ENCODE measurements at places on chromosomes 6 and 20.

DNA sequence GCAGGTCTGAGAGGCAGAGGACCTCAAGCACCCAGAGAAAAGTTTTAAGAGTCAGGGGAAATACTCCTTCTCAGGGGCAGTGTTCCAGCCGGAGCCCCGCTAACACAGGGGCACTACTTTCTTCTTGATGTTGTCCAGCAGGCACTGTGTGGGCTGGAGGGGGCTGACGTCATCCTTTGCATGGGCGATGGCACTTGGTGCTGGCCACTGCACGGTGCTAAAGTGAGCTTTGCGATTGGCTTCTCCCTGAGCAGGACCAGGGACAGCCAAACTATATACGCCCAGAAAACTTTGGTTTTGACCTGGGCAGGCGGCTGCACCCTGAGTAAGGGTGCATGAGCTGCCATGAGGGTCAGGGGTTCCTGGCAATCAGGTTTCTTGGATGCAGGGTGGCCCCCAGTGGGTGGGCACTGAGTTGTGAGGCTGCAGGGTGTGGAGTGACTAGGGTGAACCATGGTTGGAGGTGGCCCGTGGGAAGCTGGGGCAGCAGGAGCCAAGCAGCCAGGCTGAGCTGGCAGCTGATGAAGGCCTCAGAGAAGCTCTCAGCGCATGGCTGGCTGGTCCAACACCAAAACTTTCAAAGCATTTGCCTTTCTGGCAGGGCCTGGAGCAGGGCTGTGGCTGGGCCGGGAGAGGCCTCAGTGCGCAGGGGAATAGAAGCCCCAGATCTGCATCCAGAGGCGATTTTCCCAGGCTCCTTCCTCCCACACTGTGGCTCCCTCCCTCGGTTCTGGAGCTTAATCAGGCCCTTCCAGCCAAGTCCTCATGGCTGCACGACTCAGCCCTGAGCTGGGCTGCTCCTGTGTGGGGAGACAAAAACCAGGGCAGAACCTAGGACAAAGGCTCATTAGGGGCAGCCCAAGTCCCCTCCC, 18.3 kb downstream of the MRPS18A start:
- DNase-seq = no peak

DNA sequence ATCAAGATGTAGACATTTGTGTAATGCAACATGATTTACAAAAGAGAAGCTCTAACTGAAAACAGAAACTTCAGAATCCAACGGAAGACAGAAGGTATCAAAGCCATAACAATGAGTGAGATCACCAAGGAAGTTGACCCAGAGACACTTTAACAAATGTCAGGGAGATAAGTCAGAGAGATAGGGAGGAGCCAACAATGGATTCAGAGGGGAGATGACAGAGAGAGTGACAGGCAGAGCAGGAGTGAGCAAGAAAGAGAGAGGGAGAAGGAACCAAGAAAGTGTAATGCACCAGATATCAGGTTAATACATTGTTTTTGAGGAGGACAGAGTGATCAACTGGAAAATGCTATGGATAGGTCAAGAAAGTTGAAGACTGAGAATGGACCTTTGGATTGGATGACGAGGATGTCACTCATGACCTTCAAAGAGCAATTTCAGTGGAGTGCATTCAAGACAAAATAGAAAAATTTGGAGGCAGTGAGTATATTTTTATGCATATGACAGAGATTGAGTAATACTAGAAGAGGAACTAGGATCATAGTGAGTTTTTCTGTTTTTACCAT, 86.6 kb downstream of the TRDN start:
- no peak for DNase-seq

- no peak for DNase-seq
Observed at GRCh38 chr6:4510906-4511640, 265.1 kb upstream of the CDYL start.

DNA sequence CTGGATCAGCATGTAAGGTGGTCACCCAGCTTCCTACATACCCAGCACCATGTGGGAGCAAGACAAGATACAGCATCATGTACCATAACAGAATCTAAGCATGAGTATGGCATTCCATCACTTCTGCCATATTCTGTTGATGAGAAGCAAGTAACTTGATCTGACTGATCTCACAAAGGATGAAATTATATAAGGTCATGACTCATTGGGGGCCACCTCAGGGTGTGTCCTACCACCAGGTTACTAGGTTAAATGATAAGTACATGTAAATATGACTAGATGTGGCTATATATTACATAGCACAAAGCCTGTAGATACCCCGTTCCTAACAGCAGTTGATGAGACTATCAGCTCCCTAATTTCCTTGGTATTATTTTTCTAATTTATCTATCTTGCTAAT, 213.1 kb downstream of the DOK5 start:
- no peak for DNase-seq

DNA sequence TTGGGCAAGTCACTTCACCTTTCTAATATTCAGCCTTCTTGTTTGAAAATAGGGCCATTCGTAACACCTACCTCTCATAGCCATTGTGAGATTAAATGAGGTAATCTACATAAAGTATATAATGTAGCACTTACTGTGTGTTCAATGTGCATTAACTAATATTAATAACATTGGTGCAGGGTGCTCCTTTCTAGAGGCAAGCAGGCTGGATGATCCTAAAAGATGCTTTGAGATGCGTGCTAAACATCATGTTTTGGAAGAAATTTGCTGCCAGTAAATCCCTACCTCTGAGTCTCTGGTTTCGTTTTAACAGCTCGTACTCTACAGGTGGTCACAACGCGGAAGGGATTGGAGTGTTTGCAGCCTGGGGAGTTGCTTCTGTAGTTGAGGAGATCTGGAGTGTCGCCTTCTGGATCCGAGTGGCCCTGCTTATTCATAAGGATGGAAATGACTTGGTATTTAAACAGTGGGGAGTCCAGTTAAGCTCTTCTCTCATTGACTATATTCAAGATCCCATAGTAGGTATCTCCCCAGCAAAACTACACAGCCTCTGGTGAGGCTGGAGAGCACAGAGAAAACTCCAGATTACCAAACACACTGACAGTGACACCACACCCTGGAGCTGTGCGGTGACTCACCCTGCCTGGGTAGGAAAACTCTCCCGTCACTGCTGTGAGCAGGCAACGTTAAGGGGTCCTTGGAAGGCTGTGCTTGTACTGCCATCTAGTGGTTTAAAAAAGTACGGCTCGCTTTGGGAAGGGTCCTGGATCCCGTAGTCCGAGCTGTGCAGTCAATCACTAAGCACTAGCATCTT, 107.9 kb downstream of the MAP3K7 start:
- peak; percentile 81 for DNase-seq

DNA sequence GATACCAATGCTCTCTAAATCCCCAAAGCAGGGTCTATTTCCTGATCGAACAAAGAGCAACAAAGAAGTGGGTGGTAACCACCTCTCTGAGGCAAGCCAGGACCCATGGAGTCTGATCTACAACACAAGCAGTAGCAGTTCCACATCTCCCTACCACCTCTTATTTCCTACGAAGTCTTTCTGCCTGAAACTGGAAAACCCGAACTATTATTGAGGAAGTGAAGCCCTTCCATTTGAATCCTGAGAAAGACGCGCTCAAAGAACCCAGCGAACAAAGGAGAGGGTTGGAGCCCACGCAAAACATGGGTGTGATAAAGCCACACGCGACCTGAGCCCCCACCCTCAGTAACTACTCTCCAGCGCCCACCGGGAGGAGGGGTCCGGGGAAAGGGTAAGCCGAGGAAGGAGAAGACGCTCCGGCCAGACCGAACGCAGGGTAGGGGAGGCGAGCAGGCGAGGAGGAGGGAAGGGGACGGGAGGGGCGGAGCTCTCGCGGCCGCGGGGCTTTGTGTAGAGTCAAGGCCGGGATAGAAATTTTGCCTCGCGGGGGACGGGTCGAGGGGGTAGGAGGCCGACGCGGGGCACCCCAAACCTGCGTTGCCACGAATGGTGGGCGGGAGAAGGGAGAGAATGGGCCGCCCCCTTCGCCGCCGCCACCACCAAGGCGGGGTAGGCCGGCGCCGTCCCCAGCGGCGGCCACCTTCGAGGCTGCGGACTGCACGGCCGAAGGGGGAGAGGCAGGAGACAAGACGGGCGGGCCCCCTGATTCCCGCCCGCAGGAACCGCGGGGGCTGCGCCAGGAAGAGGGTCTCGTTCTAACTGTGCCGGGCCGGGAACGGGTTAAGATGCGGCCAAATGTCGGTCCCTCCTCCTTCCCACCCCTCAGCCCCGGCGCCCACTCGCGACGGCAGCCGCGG, 802 bp downstream of the HDAC2 start:
- peak; percentile 68 for DNase-seq

GRCh38 chr6:164982389-164982788, 327.0 kb downstream of the C6orf118 start:
- DNase-seq = no peak

DNA sequence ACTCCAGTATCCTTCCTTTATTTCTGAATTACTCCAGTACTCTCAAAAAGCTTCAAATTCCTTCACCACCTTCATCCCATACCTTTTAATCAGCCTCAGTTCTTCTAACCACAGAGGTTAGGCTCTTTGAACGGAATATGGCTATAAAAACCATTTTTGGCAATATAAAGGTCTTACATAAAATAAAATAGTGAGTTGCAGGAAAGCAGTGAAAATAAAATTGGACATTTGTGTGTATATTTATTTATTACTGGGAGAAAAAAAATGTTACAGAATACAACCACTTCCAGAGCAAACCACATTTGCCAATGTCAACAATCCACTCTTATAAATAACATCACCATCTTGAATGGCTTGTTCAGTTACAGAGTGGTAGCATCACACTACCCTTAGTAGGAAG, 7.7 kb downstream of the HDDC2 start:
- no peak for DNase-seq

GRCh38 chr6:19492636-19493405, 344.3 kb upstream of the ID4 start:
- no peak for DNase-seq

- no peak for DNase-seq
Observed at GRCh38 chr6:84280030-84280429, 52.6 kb upstream of the CEP162 start.

DNA sequence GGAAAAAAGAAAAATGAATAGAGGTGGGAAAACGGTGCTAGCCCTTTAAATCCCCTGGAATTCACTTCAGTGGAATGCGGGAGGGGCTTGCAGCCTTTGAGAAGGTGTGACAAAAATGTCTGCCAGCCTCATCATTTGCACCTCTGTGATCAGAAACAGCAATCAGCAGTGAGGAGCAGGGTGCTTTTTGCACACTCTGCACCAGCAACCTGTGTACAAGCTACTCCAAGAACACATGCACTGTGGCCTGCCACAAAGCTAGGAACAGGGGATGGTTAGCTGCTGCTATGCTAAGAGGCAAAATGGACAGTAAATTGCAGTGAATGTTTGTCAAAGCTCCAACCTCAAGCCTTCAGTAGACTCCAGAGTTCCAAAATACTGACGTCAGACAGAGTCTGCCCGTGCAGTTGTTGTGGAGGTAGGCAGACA, 29.7 kb downstream of the GINS1 start:
- peak; percentile 47 for DNase-seq

DNA sequence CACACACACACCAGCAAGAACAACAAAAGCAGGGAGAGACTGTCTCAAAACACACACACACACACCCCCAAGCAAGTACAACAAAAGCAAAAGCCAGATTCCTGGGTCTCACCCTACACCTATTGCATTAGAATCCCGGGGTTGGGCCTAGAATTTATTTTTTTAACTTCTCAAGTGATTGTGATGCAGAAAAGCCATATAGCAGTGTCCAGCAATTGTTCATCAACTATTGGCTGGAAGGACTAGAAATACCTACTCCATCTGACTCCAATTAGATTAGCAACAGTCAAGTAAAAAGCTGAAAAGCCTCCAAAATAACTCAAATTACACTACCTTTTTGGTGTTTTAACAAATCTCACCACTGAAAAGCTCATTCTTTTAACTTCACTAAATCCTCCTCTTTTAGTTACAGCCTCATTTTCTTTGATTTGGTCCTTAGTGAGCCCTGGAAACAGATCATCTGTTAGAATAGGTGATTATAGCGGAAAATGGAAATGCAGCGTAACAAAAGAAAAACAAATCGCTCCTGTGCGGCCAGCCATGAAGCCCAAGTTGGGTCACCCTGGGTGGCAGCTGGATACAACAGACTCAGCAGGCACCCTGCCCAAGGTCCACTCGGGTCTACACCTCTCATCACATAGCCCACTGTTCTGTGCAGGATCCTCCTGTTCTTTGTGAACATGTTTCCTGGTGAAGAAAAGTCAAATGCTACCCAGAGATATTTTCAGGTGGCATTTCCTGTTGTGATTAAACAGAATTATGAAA, 38.7 kb downstream of the STAU1 start:
- no peak for DNase-seq

- peak; percentile 66 for DNase-seq
Observed at GRCh38 chr6:157020881-157021343, 243.7 kb downstream of the ARID1B start.

DNA sequence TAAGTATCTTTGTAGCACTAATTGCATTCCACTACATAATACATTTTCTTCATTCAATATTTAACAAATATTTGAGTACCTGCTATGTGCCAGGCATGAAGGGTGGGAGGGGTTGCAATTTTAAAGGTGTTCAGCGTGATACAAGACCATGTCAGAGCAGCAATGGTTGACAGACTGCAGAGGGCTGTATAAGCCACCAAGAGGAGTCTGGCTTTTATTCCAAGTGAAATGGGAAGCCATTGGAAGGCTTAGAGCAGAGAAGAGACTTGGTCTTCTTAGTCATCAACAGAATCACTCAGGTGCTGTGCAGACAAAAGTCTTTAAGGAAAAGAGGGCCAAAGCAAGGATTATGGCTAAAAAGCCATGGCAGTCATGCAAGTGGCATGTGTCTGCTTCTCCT, 360.8 kb upstream of the ARID1B start:
- DNase-seq = no peak

- DNase-seq = no peak
Observed at GRCh38 chr20:1775117-1775516, 117.5 kb upstream of the SIRPG start.

GRCh38 chr6:75397171-75397570, 96.4 kb downstream of the FILIP1 start:
- no peak for DNase-seq

- no peak for DNase-seq
Observed at GRCh38 chr20:1035466-1035865, 33.4 kb upstream of the RSPO4 start.

DNA sequence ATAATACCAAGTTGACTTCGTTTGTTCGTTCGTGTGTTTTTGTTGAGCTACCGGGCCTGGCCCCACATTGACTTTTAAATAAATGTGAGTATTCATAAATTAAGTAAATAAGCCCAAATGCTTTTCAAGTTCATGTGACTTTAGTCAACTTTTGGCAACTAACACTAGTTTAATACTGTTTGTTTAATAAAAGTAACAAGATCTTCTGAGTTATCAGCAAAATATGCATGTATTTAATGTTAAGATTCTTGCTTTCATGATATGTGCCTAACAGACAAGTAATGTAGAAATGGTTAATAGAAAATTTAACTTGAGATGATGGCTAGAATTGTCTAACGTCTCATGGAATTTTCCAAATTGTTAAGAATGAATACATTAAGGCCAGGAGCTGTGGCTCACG, 38.7 kb upstream of the ECI2 start:
- DNase-seq = no peak

GRCh38 chr20:51752343-51752951, 15.7 kb downstream of the ATP9A start:
- no peak for DNase-seq

Measured in WTC11 (cell line).